Ecto neural progenitor cell (in vitro differentiated cells): ENCODE measurements at places on chromosomes 11 and 22.

DNA sequence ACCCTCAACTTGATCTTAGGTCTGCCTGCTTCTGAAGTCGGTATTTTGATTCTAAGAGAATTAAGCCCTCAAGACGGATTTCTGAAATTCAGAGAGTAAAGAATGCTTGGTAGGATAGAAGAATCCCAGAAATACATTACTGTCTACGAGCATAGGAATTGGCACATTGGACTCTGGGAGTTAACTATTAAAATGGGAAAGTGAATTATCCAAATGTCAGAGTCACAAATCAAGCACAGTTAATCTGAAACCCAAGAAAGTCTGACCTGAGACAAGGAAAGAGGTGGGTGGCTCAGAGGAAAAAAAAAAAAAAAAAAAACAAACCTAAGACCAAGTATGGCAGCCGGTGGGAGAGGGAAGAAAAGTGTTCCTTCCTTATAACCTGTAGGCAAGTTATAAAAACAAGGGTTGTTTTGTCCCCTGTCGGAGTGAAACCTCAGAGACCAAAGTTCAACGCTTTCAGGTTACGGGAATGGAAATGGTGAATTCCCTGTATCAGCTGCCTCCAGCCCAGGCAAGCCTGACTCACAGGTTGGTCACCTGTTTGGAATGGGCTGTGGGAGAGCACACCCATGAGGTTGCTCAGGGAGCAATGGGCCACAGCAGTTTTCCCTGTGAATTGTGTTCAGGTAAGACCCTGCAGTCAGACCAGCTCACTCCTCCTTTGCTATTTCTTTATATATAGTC is 139.0 kb downstream of the ETS1 start:
- no peak for DNase-seq

DNA sequence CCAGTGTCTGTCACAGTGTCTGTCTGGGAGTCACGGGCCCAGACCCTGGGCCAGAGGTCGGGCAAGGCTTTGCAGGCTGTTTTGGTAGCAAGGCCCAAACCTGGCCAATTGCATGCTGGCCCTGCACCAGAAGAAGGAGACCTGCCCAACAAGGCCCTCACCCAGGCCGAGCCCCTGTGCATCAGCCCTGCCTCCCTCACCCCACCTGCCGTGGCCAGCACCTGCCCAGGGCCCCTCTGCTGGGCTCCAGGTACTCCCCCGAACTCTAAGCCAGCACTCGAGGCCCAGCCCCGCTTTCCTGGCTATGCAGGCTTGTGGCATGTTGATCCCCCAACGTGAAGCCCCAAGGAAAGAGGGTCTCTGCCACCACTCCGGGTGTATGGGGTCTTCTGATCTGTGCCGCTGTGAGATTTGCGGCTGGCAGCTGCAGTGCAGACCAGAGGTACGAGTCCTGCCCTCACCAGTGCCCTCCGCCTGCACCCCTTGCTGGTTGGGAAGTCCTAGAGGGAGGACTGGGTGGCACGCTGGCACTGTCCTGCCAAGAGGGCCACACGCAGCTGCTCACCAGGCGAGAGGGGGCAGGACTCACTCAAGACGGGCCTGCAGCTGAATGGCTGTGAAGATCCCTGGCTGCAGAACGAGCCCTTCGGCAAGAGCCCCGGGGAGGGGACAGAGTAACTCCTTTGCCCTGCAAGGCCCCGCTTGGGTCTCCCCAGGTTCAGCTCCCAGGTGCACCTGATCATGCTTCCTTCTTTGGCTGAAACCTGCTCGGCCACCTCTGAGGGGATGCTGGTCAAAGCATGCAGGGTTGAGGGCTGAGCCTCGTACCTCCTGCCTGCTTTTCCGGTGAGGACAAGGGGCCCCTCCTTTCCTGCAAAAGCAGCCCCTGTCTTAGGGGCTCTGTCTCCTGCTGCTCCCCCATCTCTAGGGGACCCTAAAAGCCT is 6.7 kb upstream of the SEPTIN5 start:
- DNase-seq, result peak; percentile 42

GRCh38 chr11:72984453-72985077 is 157.6 kb downstream of the FCHSD2 start:
- DNase-seq, result no peak

DNA sequence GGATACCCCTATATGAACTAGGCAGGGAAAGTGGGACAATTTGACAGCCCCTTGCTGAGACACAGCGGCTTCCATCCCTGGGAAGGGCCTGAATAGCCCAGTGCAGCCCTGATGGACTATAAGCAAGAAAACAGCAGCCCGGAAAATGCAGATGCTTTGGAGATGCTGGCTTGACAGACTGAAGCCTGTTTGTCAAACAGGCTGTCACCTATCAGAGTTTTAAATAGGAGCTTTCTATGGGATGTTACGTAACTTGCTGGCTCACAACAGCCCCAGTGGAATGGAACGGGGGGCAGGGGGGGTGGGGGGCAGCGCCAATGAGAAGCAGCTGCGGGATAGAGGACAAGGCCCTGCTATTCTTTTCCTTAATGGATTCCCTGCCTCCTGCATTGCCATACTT is 91.9 kb upstream of the NTM start:
- DNase-seq, result no peak

GRCh38 chr11:75275581-75275980 is 35.0 kb downstream of the TPBGL start:
- DNase-seq, result peak; percentile 29

- no peak for DNase-seq
These were observed 59.9 kb upstream of the GNAZ start for GRCh38 chr22:23010430-23010829.
